Activated CD4-positive, alpha-beta T cell treated with anti-CD3 and anti-CD28 coated beads, Interleukin-2, amount 10 ng/mL, durations not matched to agents 7 days and 5 days (primary cell): ENCODE measurements at places on chromosomes 12 and 14.

DNA sequence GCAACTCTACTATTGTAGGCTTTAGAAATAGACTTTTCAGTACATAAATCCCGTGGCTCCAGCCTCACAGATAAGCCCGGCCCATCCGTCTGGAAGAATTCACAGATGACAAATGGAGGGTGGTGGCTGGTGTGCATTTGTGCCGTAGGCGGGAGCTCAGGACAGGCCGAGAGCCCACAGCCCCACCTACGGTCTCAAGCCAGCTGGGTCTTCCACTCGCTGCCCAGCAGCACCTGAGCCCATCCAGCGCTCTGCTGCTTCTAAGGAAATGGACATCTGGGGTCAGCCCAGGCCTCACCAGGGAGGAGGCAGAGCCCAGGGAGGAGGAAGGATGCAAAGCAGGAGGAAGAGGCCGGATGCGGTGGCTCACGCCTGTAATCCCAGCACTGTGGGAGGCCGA is 72.8 kb downstream of the KIF26A start:
- DNase-seq, result no peak

GRCh38 chr14:38848243-38848935 is 254.6 kb downstream of the SEC23A start:
- DNase-seq, result no peak

DNA sequence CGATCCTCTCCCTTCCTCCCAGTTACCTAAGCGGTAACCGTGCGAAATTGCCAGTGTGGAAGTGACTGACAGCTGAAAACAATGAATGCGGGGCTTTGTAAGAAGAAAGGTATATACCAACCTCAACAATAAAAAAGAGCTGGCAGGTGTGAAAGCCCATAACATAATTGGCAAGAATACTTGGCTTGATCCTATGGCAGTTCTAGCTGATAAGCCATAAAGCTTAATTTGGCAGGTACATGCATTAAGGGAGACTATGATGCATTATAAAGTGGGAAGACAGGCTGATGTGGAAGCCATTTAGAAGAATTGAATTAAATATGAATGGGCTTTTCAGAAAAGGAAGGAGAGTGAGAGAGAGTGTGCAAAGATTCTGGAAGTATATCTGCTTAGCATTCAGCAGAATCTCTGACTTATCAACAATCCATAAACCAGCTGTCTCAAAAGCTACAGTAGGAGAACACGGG is 71.3 kb downstream of the CRACR2A start:
- DNase-seq, result no peak

DNA sequence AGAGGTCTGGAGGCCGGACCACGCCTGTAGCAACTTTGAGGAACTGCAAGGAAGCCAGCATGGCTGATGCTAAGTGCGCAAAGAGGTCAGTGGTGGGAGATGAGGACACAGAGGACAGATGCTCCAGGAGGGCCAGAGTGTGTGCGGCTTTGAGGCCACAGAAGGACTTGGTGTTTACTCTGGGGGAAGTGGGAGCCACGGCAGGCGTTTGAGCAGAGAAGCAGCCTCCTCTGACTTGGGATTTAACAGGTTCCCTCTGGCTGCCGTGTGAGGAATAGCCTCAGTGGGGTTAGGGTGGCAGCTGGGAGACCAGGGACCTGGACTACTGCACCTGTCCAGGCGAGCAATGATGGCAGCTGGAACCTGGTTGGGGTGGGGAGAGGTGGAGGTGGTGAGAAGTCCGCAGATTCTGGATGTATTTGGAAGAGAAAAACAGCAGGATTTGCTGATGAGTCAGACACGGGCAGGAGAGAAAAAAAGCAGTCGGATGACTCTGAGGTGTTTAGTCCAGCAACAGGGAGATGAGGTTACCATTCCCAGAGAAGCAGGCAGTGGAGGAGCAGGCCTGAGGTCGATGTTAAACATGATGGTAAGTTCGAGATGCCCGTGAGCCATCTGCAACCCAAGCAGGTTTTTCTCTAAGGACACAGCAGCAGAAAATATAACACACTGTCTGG is 143.5 kb downstream of the SCARB1 start:
- no peak for DNase-seq

DNA sequence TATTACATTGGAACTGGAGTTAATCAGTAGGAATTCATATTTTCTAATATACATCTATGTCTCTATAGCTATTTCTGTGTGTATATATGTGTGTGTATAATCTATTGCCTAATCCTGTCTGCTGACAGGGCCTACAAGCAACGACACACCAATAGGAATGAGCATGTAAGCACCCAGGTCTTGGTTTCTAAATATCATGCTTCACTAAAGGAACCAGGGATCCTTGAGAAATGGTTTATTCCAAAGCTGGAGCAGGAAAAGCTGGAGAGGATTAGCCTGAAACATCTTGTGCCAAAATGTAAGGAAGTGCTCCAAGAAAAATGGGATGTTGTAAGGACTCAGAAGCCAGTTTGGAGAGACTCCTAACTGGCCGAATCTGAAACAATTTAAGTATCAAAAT is 29.3 kb upstream of the LGALS3 start:
- DNase-seq, result no peak

DNA sequence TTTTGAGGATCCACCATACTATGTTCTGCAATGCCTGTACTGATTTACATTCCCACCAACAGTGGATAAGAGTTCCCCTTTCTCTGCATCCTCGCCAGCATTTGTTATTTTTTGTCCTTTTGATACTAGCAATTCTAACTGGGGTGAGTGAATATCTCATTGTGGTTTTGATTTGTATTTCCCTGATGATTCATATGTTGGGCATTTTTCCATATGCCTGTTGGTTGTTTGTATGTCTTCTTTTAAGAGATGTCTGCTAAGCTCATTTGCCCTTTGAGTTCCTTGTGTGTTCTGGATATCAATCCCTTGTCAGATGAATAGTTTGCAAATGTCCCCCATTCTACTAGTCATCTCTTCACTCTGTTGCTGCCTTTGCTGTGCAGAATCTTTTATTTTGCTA is 49.0 kb upstream of the MSRB3 start:
- DNase-seq, result no peak

GRCh38 chr12:11651381-11651780 is 1.9 kb downstream of the ETV6 start:
- DNase-seq, result peak; percentile 22

GRCh38 chr14:33414041-33414440 is 475.4 kb downstream of the NPAS3 start:
- DNase-seq, result no peak

DNA sequence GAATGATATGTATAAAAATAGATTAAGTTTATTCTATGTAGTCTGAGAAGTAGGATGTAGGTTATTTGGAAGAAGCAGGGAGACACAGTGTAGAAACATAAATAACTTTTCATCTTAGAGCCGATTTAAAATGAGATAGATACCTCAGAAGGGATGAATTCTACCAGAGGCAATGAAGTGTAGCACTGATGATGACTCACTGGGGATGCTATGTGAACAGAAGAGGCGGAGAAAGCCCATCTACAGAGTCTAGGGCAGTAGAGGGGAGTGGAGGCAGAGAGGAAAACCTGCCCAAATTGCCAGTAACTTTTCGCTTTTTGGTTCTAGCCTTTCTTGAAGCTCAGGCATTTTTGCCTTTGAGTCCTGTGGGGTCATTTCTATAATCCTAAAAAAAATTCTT is 451.8 kb downstream of the ATP23 start:
- no peak for DNase-seq
